ENCODE measurements at places on chromosomes 2 and 18.

DNA sequence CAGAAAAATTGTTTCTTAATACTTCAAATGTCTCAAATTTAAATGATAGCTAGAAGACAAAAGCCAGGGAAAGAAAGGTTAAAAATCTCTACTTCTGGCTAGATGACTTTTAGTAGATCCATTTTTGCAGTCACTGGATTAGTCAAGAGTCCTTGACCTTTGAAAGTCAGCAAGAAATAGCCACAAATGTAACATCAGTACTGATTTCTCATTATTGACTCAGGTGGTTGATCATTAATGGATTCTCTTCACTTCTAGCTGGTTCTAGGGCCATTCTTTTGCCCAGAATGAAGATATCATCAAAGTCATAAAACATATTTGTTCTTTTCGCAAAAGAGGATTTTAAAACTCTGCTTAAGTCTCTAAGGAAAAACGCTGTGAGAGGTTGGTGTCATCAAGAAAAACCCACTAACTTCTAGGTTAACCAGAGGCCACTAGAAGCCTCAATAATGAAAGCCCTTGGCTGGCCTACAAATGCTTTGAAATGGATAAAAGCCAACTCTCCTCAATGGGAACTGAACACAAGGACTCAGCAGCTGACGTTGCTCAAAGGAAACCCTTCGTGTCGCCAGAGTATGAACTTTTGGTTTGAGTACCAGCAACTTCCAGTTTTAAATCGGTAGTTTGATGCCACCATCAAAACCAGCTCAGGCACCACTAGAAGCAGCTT, 66.3 kb downstream of the IRS1 start:
- no peak for DNase-seq

- DNase-seq, result no peak
These were observed 6.7 kb downstream of the BCL2 start for GRCh38 chr18:63312737-63313395.

- DNase-seq, result peak; percentile 54
These were observed 179.5 kb downstream of the CELF4 start for GRCh38 chr18:37385846-37386778.

- DNase-seq, result no peak
These were observed 355.3 kb upstream of the SMIM21 start for GRCh38 chr18:75782826-75783225.

GRCh38 chr2:45105050-45105582, 95.9 kb upstream of the SIX2 start:
- peak; percentile 34 for DNase-seq

- no peak for DNase-seq
These were observed 9.2 kb downstream of the G6PC2 start for GRCh38 chr2:168910330-168910729.

DNA sequence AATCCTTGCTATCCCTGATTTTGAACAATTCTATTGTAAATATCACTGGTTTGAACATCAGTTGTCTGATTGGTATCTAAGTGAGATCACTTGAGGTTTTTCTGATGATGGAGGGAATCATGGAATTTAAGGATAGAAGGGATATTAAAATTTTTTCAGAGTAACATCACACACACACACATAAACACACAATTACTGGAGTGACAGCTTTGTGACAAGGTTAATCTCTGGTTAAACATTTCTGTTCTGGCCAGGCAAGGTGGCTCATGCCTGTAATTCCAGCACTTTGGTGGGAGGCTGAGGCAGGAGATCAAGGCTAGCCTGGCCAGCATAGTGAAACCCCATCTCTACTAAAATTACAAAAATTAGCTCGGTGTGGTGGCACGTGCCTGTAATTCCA, 85.3 kb downstream of the SOCS6 start:
- no peak for DNase-seq

DNA sequence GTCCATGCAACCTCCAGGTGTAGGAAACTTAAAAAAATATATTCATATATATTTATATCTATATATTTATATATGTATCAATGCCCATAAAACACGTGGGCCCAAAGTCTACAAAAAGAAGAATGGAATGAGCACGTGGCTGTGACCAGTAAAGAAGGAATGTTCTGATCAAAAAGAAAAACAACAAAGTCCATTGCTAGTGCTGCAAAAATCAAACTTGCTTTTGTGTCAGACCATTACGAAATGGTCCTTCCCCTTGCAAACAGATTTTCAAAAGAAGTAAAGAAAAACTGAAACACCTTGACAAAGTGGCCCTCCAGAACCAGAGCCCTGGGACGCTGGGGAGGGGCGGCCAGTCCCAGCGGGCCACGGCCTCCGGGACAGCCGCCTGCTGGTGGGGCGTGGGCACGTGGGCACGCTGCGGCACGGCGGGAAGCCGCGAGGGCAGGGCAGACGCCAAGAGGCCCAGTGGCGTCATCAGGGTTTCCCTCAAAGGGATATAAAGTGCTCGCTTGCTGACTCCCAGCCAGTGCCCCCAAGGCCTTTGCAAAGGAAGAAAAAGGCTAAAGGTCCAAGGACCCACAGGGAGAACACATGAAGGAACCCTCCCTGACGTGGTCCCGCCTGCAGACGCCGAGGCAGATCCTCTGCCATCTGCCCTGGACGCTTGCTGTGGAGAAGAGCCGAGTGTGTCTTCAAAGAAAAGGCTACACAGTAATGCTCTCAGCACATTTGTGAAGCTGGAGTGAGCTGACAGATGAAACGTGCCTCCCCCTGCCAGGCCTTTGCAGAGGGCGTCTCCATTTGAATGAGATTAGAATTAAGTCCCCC, 201.8 kb downstream of the TWIST2 start:
- peak; percentile 33 for DNase-seq

- DNase-seq, result peak; percentile 3
These were observed 52.3 kb downstream of the TDRD15 start for GRCh38 chr2:21175895-21176646.

DNA sequence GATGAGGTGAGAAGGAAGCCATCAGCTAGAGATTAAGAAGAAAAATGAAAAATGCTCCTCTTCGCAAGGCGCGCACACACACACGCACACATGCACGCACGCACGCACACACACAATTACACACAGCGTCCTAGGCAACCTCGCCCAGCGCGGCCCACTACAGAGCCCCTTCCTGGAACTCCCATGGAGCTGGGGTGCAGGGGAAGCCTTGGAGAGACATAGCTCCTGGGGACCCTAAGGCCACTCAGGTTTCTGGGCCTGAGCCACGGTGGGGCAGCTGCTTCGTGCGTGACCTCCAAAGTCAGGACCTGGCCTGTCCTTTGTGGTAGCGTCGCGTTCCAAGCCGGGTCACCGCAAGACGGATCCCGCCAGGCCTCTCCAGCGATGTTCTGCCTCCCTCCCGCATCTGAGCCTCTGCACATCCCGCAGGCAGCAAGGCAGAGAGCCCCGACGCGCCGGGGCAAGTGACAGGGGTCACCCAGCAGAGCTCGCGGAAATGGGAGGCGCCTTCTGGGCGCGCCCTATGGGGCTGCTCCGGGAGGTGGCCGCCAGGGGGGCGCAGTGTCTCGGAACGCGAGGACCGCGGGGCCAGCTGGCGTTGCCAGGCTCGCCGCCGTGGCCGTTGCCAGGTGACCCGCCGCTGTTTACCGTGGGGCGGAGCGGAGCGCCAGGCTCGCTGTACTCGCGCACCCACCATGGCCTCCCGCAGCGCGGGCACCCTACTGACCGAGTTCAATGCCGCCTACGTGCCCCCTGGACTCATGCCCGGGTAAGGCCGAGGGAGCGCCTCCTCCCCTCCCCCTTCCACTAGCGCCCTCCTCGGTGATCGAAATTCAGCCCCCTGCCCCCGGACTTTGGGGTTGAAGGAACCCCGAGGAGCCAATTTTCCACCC, 79.0 kb downstream of the CIB4 start:
- DNase-seq, result peak; percentile 82

DNA sequence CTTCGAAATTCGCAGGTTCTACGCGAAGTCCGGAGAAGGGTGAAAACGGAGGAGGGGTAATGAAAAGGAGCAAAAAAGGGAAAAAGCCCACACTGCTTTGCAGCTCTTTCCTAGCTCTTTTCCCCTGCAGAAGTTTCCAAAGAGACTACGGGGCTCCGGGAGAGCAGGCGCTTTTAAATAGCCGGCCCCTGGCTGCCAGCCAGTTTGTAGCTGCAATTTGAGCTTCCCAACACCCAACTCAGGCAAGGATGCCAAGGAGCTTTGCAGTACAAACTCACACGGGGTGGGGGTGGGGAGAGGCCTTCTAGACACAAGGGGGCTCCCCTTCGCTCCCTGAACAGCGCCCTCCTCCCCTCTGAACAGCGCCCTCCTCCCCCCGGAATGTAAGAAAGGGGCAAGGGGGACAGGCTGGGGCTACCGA, at the start of gene IGFBP5:
Gene IGFBP5, minus strand, starts transcription at position 149 of the 421 bp plus-strand sequence. CDS start 774 bp downstream, outside the sequence.
- peak; percentile 94 for DNase-seq

DNA sequence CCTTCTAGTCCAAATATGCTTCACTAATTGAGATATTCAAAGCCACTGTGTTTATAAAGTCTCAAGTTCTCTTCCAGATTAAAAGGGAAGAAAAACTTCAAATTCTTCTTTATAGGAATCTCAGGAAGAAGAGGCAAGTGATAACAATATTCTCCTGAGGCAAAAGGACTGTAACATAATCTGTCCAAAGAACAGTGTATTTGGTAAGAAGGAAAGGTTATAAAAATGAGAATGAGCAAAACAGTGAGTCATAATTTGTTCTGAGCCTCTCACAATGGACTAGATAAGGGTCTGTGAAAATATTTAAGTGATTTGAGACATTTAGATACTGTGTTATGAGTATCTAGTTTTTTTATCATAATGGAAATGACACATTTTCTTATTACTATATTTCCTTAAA, 44.3 kb downstream of the SNRPD1 start:
- no peak for DNase-seq

DNA sequence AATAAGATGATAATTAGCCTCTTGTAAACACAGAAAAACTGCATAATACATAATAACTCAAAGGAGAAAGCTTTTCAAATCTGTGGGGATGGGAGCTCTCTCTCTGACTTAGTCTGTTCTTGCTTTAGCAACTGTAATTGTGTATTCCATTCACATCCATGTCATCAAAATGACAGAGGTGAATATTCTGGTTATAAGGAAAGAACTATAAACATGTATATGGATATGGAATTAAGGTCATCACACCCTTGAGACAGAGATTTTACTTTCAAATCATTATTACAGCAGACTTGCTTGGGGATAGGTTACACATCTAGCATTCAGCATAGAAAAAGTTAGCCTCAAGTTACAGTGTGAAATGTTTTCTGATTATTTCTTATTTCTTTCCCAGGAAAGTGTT, 497.7 kb downstream of the LRP1B start:
- DNase-seq, result no peak

DNA sequence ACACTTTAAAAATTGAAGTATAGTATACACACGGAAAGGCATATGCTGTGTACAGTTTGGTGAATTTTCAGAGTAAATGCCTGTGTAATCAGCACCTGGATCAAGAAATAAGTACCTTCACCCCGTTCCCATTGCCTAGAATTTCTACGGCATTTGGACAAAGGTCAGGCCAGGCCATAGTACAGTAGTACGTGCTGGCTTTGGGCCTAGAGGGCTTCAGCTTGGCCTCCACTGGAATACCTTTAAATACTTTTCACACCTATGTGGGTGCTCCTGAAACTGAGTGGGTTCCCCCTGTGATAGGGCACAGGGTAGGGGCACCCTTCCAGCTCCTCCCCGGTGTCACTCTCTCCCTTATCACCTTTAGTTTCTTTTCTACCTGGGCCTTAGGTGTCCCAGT, 26.5 kb downstream of the TET3 start:
- no peak for DNase-seq

DNA sequence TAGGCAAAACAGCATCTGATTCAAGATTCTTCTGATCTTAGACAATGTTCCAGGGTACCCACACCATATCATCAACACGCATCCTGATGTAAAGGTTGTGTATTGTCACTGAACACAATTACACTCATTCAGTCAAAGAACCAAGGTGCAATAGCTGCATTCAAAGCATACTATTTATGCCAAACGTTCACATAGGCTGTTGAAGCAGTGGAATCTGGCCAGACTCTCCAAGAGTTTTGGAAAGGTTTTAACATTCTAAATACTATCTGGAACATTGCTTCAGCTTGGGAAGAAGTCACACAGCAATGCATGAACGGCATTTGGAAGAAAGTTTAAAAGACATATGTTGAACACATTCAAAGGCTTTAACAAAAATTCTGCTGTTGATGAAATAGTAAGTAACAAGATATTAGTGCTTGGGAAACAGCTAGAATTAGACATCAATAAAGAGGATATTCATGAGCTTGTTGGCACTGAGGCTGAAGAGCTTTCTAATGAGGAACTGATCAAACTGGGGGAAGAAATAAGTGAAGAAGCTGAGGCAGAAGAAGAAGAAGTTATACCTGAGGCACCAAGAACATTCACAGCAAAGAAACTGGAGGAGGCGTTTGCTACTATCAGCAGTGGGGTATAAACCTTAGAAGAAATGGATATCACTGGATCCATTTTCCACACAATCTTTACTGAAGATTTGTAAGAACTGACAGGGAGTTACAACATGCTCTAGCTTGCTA, 47.6 kb upstream of the MSH6 start:
- no peak for DNase-seq

GRCh38 chr2:28398101-28398834, 5.6 kb downstream of the FOSL2 start:
- DNase-seq, result peak; percentile 72

DNA sequence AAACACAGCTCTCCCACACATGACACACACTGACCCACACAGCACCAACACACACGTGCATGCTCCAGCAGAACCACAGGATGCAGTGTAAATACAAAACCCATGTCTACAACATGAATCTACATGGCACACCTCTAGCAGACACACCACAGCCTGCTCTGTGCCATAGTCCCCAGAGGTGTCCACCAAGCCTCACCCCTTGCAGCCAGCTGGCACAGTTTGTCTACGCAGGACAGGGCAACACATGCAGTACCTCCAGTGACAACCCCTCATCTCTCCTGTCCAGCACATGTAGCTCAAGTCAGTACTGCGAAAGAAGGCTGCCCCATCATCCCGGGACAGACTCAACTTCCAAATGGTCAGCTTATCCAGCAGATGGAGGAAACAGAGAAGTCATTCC, 18.9 kb downstream of the CELF4 start:
- DNase-seq, result no peak

GRCh38 chr2:55047677-55048299, 2.5 kb downstream of the RTN4 start:
- DNase-seq, result peak; percentile 65

- DNase-seq, result no peak
These were observed 70.3 kb downstream of the ARL4C start for GRCh38 chr2:234426616-234427015.

GRCh38 chr2:28365158-28365557, 27.5 kb upstream of the FOSL2 start:
- no peak for DNase-seq

DNA sequence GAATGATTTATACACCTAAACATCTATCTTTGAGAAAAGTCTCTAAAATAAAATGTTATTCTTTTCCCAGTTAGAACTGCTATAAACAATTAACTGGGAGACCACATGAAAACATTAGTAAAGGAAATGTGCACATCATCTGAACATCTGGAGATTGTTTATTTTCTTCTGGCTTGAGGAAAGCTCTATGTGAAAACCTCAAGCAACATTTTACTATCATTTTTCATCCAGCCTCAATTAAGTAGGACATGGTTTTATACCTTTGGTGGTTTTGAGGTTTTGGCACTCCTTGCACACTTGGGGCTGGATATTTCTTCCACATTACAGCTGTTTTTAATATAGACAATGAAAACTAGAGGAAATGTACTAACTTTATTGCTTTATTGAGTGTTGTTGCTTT, 609.5 kb upstream of the SLC8A1 start:
- no peak for DNase-seq
